ENCODE measurements at places on chromosomes 6 and 20. TPM values are rescaled to one million over a fixed set of nuclear protein-coding genes. Genes with fewer than 3 reads are reported as not detected.
A peak's percentile ranks its signal among the peaks of the same experiment; 100 is the strongest.

The SALL4 gene
- 0.74 TPM for total RNA-seq

DNA sequence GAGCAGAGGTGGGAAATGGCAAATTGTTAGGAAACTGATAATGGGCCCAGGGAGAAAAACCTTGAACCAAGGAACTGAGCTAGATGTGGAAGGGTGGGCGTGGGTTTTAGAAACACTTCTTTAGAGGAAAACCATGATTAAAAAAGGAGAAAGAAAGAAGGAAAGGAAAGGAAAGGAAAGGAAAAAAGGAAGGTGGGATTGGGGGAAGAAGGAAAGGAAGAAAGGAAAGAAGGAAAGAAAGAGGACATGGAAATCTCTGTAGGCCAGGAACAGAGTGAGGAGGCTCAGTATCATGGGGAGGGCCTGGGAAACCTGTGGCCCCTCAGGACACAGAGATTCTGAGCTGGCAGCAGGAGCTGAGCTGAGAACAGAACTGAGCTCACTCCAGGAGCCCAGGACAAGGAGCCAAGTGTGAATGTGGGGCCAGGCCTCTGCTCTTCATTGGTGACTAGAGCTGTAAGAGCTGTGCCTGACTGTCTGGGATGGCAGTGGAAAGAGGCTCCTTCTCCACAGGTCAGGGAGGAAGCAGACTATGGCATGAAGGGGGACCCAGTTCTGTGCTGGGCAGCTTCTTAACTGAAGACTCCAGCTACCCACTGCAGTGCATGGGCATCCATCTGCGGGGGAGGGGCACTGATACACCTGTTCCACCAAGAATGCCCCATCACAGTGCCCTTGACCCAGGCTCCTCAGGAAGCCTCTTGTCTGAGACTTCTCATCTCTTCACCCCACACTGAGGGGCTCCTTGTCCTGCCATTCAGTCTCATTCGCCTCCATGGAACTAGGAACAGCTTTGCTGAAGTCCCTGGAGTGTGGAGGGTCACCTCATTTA lies 116.1 kb upstream of the BACH2 start:
- DNase-seq: no peak

DNA sequence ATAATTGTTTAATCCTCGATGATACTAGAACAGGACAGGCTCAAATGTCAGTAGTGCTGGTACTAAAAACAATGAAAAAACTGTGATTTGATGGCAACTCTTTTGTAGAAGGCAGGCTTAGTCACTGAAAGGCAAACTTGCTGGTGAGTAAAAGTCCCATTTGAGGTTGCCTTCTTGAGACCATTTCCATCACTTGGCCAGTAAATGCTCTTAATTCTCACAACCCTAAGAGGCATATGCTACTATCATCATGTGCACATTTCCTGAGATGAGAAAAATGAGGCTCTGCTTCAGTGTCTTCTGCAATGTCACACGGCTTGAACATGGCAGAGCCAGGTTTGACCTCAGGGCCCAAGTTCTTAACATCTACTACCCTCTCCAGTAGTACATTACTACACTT lies 9.9 kb downstream of the AKIRIN2 start:
- no peak for DNase-seq

DNA sequence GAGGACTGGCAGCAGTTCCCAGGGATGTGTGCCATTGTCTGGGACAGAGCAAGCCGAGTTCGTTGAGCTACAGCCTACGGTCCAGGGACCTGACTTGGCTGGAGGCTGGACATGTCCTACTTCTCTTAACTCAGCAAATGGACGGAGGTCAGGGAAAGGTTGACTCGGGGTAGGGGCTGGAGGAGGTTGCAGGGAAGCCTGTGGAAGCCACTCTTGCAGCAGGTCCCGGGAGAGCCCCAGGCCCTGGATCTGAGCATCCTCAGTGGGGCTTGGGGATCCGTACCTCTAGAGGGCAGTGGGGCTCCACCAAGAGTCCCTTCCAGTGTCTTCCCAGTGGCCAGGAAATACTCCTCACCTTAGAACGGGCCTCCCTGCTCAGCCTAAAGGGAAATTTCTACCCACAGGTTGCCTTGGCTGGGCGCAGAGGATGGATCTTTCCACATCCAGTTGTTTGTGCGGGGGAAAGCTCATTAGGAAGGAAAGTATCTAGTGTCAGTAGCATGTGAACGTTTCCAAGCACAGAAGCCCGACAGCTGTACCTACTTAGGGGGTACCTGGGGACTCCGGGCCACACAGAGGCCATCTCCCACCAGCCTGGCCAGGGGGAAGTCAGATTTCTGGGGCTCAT lies 170.2 kb downstream of the NFATC2 start:
- DNase-seq: peak; percentile 79

DNA sequence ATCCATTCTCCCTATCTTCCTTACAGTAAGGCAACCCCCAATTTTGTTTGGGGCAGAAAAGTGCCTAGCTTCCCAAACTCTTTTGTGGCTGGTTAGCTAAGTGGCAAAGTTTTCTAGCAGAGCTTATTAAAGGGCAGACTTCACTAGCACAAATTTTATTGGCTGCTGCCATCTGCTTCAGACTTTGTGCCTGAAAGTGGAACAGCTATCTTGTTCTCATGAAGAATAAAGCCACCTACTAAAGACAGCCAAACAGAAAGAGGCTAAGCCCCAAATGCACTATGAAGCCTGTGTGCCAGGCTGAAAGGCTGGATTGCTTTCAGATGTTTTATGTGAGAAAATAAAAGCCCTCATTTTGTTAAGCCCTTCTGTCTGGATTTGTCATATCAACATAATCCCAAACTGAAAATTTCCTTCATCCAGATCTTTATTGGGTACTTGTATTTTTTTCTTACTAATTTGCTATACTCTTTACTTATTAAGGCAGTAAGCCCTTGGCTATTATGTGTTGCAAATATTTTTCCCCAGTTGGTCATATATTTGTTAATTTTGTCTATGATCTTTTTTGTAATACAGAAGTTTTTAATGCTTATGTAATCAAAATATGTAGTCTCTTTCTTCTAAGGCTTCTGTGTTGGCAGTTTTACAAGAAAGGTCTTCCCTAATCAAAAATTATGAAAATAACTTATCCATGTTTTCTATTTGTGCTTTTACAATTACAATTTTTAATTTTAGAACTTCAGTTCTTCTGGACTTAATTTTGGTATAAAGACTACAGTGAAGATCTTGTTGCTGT lies 191.1 kb downstream of the TASP1 start:
- no peak for DNase-seq

All from lung (tissue), 17 donors.